ENCODE measurements at places on chromosomes 2 and 18. TPM values are rescaled to one million over a fixed set of nuclear protein-coding genes. Genes with fewer than 3 reads are reported as not detected.

The CD207 gene
- not detected for total RNA-seq

The SULT1C4 gene
- 90.4 TPM for total RNA-seq

The C2orf66 gene
- total RNA-seq: not detected

The CD8A gene
- not detected for total RNA-seq

The FAM110C gene
- total RNA-seq: 2.9 TPM

The TUBA3E gene
- total RNA-seq: not detected

The WDCP gene
- 6.7 TPM for total RNA-seq

The C2orf80 gene
- total RNA-seq: not detected

The VAMP5 gene
- total RNA-seq: 52.6 TPM

The PLGLB1 gene
- total RNA-seq: 0.63 TPM

The ONECUT2 gene
- under 0.01 TPM for total RNA-seq

The ARPC2 gene
- 209 TPM for total RNA-seq

The KATNAL2 gene
- 3.0 TPM for total RNA-seq

The FBXO41 gene
- 2.4 TPM for total RNA-seq

The ZNF2 gene
- 4.6 TPM for total RNA-seq

The CXCR4 gene
- total RNA-seq: not detected

The EGR4 gene
- not detected for total RNA-seq

The COL4A3 gene
- under 0.01 TPM for total RNA-seq

The CCDC74B gene
- total RNA-seq: 8.8 TPM

The ANKRD53 gene
- total RNA-seq: 1.8 TPM

The BAZ2B gene
- total RNA-seq: 24.8 TPM

The GPR155 gene
- total RNA-seq: 2.8 TPM

The CXCR1 gene
- total RNA-seq: not detected

The TCF7L1 gene
- total RNA-seq: 2.2 TPM

The IL1RL2 gene
- total RNA-seq: not detected

The ZDBF2 gene
- total RNA-seq: 4.3 TPM

The NPPC gene
- 0.76 TPM for total RNA-seq

The ARHGAP15 gene
- total RNA-seq: not detected

The KCNG2 gene
- total RNA-seq: not detected

The SGPP2 gene
- 1.8 TPM for total RNA-seq

The PSMA8 gene
- not detected for total RNA-seq

The ABCG5 gene
- total RNA-seq: not detected

The DNAJC27 gene
- 1.5 TPM for total RNA-seq

The TUBA4B gene
- total RNA-seq: not detected

The CNGA3 gene
- not detected for total RNA-seq

The ZSWIM2 gene
- not detected for total RNA-seq

The ITPRIPL1 gene
- total RNA-seq: 5.5 TPM

The TCF23 gene
- not detected for total RNA-seq

The AOX1 gene
- 1.5 TPM for total RNA-seq

The LRRTM1 gene
- total RNA-seq: 0.13 TPM

The DUSP11 gene
- 14.0 TPM for total RNA-seq

The DNAH6 gene
- under 0.01 TPM for total RNA-seq

The IL36G gene
- not detected for total RNA-seq

The RGPD4 gene
- total RNA-seq: not detected

The SLC19A3 gene
- 0.16 TPM for total RNA-seq

All from mesangial cell (primary cell).